ENCODE measurements at places on chromosomes 11 and 22. TPM values are rescaled to one million over a fixed set of nuclear protein-coding genes. Genes with fewer than 3 reads are reported as not detected.

GRCh38 chr11:20131788-20132666 is 28.2 kb downstream of the DBX1 start:
- H3K36me3 ChIP-seq: no peaks in the 10 kb centered on the region
- peaks cover 13% of the 10 kb centered on the region for H3K27me3 ChIP-seq
- H3K4me3 ChIP-seq: peak overlapping the region; percentile 47
- H3K27ac ChIP-seq: no peak overlapping the region
- DNase-seq: peak; percentile 70

GRCh38 chr11:7098235-7098832 is 9.5 kb downstream of the RBMXL2 start:
- H3K36me3 ChIP-seq: no peaks in the 10 kb centered on the region
- H3K4me1 ChIP-seq: no peaks in the 10 kb centered on the region
- H3K4me3 ChIP-seq: no peak overlapping the region
- H3K27ac ChIP-seq: no peak overlapping the region
- no peak for DNase-seq
- H3K27me3 ChIP-seq: no peaks in the 10 kb centered on the region

GRCh38 chr11:102111011-102111786 is 952 bp downstream of the YAP1 start:
- H3K27ac ChIP-seq: peak overlapping the region; percentile 99
- DNase-seq: peak; percentile 71
- no peaks in the 10 kb centered on the region for H3K36me3 ChIP-seq

DNA sequence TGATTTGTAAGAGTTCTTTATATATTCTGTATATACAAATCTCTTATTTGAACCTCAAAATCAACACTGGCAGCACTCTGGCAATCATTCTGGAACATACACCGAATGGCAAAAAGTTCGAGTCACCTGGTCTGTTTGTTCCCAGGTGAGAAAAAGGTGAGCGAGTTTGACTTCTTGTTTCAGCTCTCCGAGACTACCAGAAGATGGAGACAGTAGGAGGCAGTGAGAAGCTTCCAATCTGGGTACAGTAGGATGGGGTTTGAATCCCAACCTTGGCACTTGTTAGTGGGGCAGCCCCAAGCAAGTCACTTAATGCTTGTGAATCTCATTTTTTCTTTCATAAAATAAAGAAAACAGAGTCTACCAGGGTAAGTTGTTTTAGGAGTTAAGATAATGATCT is 76.4 kb downstream of the C2CD3 start:
- no peak for DNase-seq
- H3K27me3 ChIP-seq: no peaks in the 10 kb centered on the region
- no peaks in the 10 kb centered on the region for H3K36me3 ChIP-seq
- H3K4me3 ChIP-seq: no peak overlapping the region
- no peak overlapping the region for H3K27ac ChIP-seq
- H3K4me1 ChIP-seq: no peaks in the 10 kb centered on the region

GRCh38 chr22:29375398-29376076 is 12.8 kb downstream of the AP1B1 start:
- no peak overlapping the region for H3K4me3 ChIP-seq
- no peak for DNase-seq
- H3K36me3 ChIP-seq: no peaks in the 10 kb centered on the region
- H3K27me3 ChIP-seq: no peaks in the 10 kb centered on the region
- no peak overlapping the region for H3K27ac ChIP-seq
- H3K4me1 ChIP-seq: no peaks in the 10 kb centered on the region

GRCh38 chr11:68035266-68035876 is 3.5 kb upstream of the TCIRG1 start:
- H3K36me3 ChIP-seq: no peaks in the 10 kb centered on the region
- DNase-seq: no peak
- H3K27ac ChIP-seq: no peak overlapping the region
- H3K4me3 ChIP-seq: no peak overlapping the region
- peaks cover 56% of the 10 kb centered on the region for H3K4me1 ChIP-seq

- no peaks in the 10 kb centered on the region for H3K27me3 ChIP-seq
- no peaks in the 10 kb centered on the region for H3K36me3 ChIP-seq
- H3K4me1 ChIP-seq: no peaks in the 10 kb centered on the region
- no peak overlapping the region for H3K4me3 ChIP-seq
These were observed 69.1 kb downstream of the SMCO4 start for GRCh38 chr11:93474123-93474522.

- no peak for DNase-seq
- no peak overlapping the region for H3K27ac ChIP-seq
- H3K4me3 ChIP-seq: no peak overlapping the region
- no peaks in the 10 kb centered on the region for H3K4me1 ChIP-seq
- H3K36me3 ChIP-seq: no peaks in the 10 kb centered on the region
These were observed 312.2 kb downstream of the BRD1 start for GRCh38 chr22:49515475-49515874.

DNA sequence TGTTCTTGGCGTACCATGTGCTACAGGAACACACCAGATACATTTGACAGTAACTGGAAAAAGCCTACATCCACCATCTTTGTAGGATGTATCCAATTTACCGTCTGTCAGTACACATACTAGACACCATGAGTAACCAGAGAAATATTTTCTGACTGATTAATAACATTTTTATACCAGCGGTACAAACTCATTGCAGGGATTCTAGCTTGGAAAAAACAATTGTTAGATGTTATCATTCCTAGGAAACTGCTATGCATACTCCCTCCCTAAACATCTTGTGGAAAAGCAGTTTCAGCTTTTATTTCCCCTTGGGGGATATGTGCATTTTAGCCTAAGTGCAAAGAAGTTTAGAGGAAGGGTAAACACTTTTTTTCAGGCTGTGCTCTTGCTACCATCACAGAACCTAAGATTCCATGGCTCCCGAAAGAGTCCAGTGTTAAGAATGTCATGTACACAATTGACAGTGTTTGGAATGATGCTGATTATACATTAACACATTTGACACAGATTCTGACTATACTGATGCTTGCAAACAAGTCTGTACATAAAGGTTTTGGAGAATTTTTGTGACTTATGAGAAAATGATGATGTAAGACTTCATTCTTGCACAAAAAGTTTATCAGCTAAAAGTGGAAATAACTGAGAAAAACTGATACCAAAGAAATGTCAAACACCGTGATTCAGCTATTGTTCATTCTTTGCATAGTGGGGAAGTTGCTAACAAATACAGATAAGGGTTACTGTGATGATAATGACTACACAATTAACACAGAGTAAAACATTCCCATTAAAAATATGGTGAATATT is 23.7 kb downstream of the NCF4 start:
- H3K4me3 ChIP-seq: no peak overlapping the region
- DNase-seq: no peak
- no peaks in the 10 kb centered on the region for H3K4me1 ChIP-seq
- no peaks in the 10 kb centered on the region for H3K36me3 ChIP-seq
- no peak overlapping the region for H3K27ac ChIP-seq

- no peak overlapping the region for H3K4me3 ChIP-seq
- H3K36me3 ChIP-seq: no peaks in the 10 kb centered on the region
- no peaks in the 10 kb centered on the region for H3K27me3 ChIP-seq
- H3K4me1 ChIP-seq: no peaks in the 10 kb centered on the region
These were observed 72.3 kb downstream of the TRIM44 start for GRCh38 chr11:35734669-35735410.

GRCh38 chr11:8372641-8373381 is 109.1 kb upstream of the LMO1 start:
- H3K4me1 ChIP-seq: no peaks in the 10 kb centered on the region
- H3K27ac ChIP-seq: no peak overlapping the region
- no peaks in the 10 kb centered on the region for H3K27me3 ChIP-seq
- no peak for DNase-seq
- H3K36me3 ChIP-seq: no peaks in the 10 kb centered on the region

DNA sequence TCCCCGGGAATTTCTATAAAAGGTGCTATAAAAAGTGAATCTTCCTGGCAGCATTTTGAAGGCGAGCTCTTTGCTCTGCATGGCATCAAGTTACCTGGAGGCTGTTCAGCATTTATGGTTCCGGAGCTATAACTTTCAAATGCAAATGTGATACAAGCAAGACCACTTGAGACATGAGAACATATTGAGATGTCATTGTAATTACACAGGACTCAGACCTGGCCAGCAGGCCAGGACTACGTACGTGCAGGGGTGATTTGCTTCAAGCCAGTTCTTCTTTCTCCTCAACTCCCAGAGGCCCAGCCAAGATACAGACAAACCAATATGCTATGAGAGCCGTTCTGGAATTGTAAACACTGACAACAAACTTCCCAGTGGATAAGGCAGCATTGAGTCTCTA is 227.4 kb upstream of the FAT3 start:
- no peaks in the 10 kb centered on the region for H3K27me3 ChIP-seq
- H3K4me1 ChIP-seq: no peaks in the 10 kb centered on the region
- no peak overlapping the region for H3K27ac ChIP-seq
- no peaks in the 10 kb centered on the region for H3K36me3 ChIP-seq

Gene DEUP1
- not detected for total RNA-seq

Gene VPREB1
- not detected for total RNA-seq

Gene CLDN5
- 72.9 TPM for total RNA-seq
